Articular chondrocyte of knee joint (primary cell): ENCODE measurements at places on chromosomes 1 and 21. TPM values are rescaled to one million over a fixed set of nuclear protein-coding genes. Genes with fewer than 3 reads are reported as not detected.

KRTAP21-2 gene
- total RNA-seq, result 1.3 TPM in 1 of 2 replicates, not detected in the other

SLC25A34 gene
- total RNA-seq, result 0.52 and 0.65 TPM in 2 replicates

PTGS2 gene
- 7.2 and 33.7 TPM in 2 replicates for total RNA-seq

DNAH14 gene
- total RNA-seq, result 38.8 and 44.9 TPM in 2 replicates

TMEM240 gene
- 2.2 and 3.2 TPM in 2 replicates for total RNA-seq

UTP25 gene
- 15.8 and 16.5 TPM in 2 replicates for total RNA-seq

HTR1D gene
- 0.11 TPM in 1 of 2 replicates, not detected in the other for total RNA-seq

KRTAP26-1 gene
- not detected in 2 replicates for total RNA-seq

CFHR5 gene
- not detected in 2 replicates for total RNA-seq
